NCI-H510A (cell line): ENCODE measurements at places on chromosomes 11 and 22.

DNA sequence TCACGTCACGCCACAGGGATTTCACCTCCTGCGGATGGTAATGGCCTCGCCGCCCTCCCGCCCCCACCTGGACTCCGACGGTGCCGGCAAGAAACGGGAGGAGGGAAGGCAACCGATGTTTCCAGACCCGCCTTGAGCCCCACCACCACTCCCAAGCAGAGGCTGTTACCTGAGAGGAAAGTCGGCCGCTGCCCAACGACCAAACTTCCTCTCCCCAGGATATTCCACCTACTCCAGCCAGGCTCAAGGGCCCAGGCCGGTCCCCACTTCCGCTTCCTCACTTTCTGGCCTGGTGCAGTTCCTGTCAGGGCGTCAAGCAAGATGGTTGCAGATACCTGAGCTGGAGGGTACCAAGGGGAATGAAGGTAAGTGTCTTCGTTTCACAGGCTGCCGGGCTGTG is at the start of gene ENTHD1:
ENTHD1 (minus strand) TSS at position 235 of the 400 bp plus-strand sequence. CDS start 6,012 bp downstream, outside the sequence.
- no peak for DNase-seq

DNA sequence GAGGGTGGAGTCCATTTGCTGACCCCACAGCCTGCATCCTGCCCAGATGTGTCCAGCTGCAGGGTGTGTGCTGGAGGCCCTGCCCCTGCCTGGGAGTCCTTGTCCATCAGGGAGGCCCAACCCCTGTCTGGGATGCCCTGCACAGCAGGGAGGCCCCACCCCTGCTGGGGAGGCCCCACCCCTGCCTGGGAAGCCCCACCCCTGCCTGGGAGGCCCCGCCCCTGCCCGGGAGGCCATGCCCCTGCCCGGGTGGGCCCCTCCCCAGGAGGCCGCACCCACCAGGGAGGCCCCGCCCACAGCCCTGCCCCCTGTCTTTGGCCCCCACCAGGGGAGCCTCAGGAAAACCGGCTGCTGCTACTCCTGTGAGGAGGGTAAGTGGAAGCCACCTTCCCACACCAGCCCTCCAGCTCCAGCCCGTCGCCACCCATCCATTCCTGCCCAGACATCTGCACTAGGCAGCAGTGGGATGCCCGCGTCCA is 37.2 kb downstream of the MUC5B start:
- no peak for DNase-seq

DNA sequence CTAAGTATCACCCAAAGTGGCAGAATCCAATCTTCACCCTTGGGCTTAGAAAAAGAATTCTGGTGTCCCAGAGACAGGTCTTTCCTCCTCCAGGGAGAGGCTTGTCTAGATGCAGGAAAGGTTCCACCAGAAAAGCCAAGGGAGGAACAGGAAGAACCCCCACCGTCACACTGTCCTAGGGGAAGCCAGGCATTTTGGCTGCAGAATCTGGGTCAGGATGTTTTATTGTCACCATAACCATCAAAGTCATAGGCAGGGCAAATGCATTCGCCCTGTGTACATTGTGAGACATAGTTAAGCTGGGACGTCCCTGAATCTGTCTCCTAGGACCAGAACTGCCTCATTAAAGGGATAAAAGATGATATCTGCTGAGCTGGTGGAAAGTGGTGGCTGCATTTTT is 590.5 kb downstream of the OPCML start:
- DNase-seq: no peak

DNA sequence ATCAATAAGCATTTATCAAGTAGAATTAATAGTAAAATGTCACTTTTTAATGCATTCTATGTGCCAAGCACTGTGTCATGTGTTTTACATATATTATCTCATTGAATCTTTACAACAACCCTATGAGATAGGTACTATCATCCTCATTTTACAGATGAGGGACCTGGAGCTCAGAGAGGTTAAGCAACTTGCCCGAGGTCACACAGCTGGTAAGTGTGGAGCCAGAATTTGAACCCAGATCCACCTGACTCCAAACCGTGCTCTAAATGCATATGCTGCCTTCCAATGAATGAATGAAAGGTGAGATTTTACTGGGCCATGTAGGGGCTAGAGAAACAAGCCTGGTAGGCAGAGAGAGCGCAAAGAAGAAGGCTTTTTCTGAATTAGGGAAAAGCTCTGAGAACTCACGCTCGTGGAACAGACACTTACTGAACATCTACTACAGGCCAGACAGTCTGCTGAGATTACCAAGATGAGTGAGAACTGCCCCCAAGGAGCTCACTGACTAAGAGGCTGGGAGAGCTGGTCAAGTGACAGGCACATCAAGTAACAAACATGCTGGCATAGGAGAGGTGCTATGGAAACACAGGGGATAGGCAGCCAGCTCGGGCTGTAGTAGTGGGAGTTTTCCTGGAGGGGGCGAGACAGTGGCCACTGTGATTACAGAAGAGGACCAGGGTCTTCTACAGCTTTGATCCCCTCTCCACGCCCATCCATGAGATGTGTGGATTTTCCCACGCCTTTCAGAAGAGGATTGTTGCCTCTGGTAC is 4.4 kb downstream of the ABCG4 start:
- DNase-seq: no peak

- DNase-seq: no peak
Measured at GRCh38 chr22:19179497-19180048, 1.0 kb upstream of the SLC25A1 start.

- DNase-seq: no peak
Measured at GRCh38 chr22:36619797-36620399, 83.7 kb downstream of the CACNG2 start.
